ENCODE measurements at places on chromosomes 2 and 18.

- no peak for DNase-seq
Observed at GRCh38 chr2:176368349-176368748, 99.1 kb downstream of the MTX2 start.

- DNase-seq, result no peak
Observed at GRCh38 chr18:46397174-46397573, 259.8 kb downstream of the LOXHD1 start.

- DNase-seq, result no peak
Observed at GRCh38 chr2:148531669-148532428, 112.7 kb upstream of the EPC2 start.

DNA sequence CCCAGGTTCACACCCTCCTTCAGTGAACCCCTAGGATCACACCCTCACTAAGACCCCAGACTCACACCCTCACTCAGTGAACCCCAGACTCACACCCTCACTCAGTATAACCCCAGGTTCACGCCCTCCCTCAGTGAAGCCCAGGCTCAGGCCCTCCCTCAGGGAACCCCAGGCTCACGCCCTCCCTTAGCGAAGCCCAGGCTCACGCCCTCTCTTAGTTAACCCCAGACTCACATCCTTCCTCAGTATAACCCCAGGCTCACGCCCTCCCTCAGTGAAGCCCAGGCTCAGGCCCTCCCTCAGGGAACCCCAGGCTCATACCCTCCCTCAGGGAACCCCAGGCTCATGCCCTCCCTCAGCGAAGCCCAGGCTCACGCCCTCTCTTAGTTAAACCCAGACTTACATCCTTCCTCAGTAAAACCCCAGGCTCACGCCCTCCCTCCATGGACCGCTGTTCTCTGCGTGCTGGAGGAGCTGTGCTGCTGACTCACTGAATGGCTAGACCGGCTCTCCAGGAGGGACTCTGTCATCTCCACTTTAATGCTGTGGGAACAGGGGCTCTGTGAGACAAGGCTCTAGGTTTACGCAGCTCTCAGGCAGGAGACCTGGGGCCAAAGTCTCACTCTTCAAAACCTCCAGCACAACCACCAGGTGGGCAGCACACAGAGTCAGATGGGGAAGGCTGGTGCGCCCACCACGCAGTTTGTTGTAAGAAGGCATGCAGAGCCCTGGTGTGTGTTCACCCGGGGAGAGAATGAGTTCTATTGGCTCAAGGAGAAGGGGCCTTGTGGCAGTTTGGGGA, 506.9 kb upstream of the MYT1L start:
- DNase-seq, result no peak

- DNase-seq, result no peak
Observed at GRCh38 chr2:110876167-110876999, 144.0 kb downstream of the ACOXL start.

- DNase-seq, result no peak
Observed at GRCh38 chr2:20430035-20430434, 16.8 kb upstream of the RHOB start.
